ENCODE measurements at places on chromosomes 4 and X.

GRCh38 chr4:2290974-2291704, 29.2 kb upstream of the MXD4 start:
- no peak for DNase-seq

- DNase-seq, result peak; percentile 62
These were observed 27.9 kb downstream of the TSC22D3 start for GRCh38 chrX:107747596-107748161.

DNA sequence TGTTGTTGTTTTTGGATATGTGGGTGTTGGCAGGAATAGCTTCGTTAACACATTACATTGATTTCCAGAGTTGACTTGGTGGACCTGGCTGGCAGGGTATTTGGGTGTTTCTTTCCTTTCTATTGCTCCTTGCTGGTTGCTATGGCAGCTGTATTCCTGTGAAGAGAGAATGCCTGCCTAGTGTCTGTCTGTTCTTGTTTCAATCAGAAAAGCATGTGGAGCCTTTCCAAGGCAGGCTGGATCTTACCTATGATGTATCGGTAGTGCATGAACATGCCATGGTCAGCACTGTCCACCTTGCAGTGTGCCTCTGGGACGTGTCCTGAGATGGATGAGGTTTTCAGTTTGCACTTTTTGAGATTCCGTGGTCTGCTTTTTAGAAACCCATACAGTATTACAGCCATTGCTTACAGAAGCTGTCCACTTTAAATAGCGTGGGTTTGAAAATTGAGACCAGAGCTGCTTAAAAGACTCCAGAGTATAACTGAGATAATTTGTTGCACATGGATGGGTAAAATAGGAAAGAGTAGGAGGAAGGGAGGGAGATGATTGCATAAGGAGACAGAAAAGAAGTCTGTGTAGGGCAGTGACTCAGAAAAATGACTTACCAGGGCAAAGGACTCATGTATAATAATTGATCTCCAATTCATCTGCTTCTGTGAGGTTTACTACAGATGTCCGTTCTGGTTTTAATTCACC, 20.0 kb upstream of the AADAT start:
- DNase-seq, result peak; percentile 81

- DNase-seq, result no peak
These were observed 15.2 kb upstream of the C4orf50 start for GRCh38 chr4:6033381-6033780.

GRCh38 chrX:109878236-109878635, 124.7 kb upstream of the TMEM164 start:
- no peak for DNase-seq

DNA sequence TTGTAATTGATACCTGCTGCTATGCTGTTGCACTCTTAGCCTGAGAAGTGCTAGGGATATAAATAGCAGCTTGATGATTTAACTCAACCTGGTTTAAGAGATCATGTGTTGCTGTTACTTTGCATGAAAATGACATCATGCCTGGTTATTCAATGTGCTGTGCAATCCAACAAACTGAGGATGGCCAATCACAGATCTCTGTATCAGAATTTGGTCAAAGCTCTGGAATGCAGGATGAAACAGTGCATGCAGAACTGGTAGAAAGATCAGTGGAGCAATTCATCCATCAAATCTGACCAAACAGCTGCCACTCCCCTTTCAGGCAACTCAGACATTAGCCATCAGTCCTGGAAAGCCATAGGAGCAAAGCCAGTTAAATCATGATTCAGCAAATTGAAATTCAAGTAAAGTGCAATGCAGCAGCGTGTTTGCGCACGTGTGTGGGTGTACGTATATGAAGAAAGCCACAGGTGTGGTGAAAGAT, 160.3 kb upstream of the RASGEF1B start:
- DNase-seq, result peak; percentile 90

DNA sequence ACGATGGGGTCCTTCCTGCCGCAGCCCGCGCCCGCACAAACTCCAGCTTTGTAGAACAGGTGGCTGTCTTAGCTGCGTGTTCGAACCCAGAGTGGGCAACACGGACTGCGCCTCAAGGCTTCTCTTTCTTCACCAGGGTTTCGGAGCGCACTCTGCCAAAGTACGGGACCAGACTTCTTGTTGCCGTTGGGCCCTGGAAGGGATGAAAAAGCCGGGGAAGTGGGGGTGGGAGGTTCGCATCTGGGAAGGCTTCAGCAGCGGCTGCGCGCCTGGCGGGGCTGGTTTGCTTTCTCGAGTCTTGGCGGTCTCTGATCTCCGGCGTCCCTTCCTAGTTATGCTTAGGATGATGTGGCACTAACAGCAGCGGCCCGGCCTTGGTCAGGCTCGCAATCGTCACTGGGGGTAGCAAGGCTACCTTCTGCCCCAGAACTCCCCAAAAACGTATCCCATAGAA, 673 bp downstream of the PARM1 start:
- no peak for DNase-seq

DNA sequence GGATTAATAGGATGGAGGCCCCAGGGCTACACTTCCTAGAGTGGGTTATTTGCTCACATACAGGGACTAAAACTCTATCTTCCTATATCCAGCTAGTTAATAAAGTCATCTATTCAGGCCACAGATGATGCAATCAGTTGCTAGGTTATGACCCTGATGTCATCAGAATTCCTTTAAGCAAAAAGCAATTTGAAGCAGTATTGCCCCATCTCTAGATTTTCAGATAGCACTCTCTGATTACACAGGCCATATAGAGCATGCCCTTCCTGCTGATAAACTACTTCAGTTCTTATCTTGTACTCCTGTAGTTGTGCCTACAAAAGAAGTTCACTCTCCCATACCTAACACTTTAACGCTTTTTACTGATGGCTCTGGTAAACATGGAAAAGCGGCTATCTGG, 84.8 kb downstream of the TMEM144 start:
- no peak for DNase-seq

- no peak for DNase-seq
These were observed 2131.7 kb downstream of the ARAP2 start for GRCh38 chr4:34112573-34112972.

DNA sequence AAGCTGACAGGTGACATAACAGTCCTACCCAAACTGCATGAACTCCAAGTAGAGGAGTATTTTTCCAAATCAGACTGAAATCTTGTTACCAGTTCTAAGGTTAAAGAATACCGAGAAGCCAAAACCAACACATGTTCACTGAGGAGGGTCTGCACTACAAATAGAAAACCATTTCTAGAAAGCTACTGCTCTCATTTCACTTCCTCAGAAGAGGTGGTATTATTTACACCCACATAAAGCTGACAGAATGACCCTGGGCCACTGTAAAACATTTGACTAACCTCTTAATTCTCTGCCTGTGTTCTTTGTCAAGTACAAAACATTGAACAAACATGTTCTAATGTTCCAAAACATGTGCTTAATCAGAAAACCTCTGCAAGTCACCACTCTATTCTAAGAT, 95.8 kb downstream of the IQCM start:
- DNase-seq, result no peak

- no peak for DNase-seq
These were observed 25.7 kb upstream of the XIAP start for GRCh38 chrX:123834116-123834515.

GRCh38 chr4:24330172-24330571, 254.2 kb downstream of the DHX15 start:
- DNase-seq, result peak; percentile 83

DNA sequence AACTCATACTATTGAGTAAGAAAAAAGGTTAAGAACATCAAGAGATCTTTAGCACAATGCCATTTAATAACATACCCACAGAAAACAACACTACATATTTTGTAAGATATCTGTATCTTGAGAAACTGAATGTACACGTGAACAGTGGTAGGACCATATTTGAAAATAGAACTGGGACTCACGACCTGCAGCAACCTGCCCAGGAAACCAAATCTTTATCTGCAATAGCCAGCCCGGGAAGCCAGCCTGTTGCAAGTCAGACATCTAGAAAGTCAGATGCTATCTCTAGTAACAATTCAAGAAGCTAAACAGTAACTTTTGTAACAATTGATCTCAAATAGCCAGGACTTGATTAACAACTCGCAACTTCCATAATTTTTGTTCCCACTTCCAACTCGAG, 52.6 kb upstream of the SOD3 start:
- no peak for DNase-seq

DNA sequence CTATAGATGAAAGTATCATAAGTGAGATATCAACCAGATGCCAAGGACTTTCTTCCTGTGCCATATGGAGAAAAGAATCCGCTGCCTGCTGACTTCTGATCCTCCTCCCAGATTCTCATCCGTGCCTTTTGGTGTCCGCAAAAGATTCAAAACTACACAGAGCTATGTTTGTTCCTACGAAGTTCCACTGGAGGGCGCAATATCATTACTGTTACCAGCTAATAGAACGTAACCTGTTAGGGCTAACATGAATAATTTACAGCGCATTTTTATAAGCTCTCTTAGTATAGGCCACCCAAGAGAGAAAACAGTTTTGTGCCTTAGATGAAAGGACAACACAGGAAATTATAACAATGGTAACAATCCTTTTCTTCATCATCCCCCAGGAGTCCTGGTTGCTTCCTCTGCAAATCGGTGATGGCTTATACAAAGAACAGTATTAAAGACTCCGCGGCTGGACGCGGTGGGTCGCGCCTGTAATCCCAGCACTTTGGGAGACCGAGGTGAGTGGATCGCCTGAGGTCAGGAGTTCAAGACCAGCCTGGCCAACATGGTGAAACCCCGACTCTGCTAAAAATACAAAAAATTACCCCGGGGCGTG, 22.8 kb upstream of the CENPVL3 start:
- peak; percentile 19 for DNase-seq

DNA sequence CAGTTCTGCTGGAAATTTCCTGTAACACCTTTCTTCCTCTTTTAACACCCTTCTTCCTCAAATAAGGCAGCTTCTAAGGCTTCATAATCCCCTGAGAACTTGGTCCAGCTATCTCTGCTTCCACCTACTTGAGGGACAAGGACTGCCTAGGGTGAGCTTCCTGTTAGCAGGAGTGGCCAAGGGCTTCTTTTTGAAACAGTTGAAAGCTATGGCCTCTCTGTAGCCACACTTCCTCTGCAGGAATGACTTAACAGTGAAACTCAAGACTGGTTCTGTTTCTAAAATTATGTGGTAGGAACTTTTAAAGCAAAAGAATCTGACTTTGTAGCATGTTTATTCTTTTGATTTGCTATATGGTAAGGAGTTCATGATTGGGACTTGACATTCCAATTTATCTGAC, 108.5 kb upstream of the WDR1 start:
- no peak for DNase-seq

DNA sequence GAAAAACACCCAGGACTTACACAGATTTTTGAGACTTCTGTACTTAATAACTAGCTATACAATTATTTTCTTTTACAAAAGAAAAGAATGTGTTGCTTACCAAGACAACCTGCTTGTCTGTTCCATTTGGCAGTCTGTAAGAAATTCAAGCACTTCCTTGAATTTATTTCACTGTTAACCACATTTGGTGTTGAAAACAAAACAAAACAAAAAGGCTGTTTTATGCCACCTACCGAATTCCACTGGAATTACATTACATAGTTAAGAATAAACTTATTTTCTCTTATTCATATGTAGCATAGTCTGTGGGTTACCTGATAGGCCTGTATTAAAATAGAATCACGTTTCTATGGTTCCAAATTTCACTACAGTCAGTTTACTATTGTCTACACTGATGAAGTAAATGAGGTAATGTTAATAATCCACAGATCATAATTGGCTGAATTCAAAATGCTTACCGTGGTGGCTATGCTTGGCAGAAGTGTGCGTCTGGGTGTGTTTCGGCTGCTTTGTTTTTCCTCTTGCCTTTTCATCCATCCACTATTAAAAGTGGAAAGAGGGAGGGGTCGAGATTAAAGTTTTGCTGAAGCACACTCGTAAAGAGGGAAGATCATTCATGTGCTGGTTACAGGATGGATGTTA, at the start of gene TLR1:
Gene TLR1, minus strand, starts transcription at position 138 of the 642 bp plus-strand sequence. CDS start 5,960 bp downstream, outside the sequence.
- peak; percentile 66 for DNase-seq

GRCh38 chr4:139576219-139576618, 20.2 kb upstream of the SETD7 start:
- DNase-seq, result no peak

DNA sequence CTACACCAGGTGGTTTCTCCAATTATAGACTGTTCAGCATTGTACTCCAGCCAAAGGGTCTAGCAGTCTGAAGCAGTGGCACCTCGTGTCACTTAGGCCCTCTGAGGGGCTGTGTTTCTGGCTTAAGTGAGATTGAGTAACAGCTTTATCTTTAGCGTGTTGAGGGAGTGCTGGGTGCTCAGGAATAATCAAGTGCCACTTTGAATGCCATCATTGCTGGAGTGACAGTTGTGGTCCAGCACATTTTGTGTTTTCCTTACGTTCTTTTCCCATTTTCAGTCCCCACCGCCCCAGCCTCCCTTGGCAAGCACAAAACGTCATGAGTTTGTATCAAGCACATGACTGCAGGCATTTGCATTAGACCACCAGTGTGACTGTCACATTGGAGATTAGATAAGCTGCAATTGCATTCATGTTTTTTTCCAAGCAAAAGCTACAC, 58.7 kb downstream of the FNIP2 start:
- no peak for DNase-seq

DNA sequence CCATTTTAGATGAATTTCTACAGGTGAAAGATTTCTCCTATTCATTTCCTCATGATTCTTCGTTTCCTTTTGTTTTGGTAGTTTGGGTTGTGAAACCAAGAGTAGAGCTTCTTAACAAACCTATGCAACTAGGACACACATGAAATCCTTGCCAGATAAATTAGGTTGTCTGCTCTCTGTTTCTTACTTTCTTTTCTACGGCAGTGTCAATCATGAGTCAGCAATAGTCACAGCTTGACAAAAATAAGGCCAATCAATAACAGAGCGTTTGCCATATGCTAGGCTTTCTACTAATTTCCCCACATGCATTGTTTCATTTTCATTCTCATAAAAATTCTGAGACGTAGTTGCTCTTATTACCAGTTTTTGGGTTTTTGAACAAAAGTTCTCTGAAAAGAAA, 20.3 kb downstream of the CLRN2 start:
- no peak for DNase-seq

DNA sequence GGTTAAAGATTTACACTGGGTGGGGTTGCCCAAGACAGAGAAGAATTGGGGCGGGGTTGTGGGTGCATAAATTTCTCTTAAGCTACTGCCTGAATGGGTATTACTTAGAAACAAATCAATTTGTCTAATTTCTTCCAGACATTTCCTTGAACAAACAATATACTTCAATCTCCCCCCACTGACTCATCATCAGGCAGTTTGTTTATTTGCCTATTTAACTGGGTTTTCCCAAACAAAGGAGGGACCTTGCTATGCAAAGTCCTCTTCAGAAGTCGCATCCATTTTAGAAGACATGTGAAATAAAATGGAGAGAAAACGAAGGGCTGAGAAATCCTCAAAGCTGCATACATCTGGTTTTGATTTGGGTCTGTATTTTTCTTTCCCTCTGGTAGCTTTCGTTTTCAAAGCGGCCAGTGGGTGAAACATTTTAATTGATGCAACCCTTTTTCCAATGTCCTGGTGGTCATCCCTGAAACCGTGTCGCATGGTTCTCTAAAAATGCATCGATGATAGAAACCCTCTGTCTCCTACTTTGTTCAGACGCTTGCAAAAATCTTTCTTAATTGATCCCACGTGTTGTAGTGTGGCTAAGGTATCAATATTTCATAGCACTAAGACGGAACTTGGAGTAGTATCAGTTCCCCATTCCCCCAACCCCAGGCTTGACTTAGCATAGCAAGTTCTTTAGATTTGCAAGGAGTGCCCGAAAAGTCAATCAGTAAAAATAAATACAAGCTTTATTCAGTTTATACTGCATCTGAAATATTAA, 115.1 kb upstream of the MXRA5 start:
- peak; percentile 78 for DNase-seq

- no peak for DNase-seq
These were observed 167.6 kb upstream of the DKK2 start for GRCh38 chr4:107203733-107204132.
